NCI-H1105 treated with DMSO at 0.1 percent for 48 hours (cell line): ENCODE measurements at places on chromosomes 2 and 18.

DNA sequence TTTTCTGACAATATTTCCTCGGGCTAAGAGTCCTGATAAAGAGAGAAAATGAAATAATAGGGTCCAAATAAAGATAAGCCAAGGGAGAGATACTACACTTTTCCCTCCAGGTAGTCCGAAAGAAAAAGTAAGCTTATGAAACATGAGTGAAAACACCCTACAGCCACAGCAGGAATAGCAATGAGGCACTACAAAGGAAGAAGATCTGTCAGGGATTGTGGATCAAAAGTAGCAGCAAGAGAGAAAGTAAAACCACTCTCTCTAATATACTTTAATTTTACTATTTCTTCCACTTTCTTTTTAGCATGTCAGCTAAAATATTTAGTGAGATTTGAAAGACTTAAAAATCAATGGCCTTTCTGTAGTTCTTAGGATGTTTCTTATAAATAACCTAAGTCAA is 1601.8 kb downstream of the LRP1B start:
- DNase-seq, result no peak

DNA sequence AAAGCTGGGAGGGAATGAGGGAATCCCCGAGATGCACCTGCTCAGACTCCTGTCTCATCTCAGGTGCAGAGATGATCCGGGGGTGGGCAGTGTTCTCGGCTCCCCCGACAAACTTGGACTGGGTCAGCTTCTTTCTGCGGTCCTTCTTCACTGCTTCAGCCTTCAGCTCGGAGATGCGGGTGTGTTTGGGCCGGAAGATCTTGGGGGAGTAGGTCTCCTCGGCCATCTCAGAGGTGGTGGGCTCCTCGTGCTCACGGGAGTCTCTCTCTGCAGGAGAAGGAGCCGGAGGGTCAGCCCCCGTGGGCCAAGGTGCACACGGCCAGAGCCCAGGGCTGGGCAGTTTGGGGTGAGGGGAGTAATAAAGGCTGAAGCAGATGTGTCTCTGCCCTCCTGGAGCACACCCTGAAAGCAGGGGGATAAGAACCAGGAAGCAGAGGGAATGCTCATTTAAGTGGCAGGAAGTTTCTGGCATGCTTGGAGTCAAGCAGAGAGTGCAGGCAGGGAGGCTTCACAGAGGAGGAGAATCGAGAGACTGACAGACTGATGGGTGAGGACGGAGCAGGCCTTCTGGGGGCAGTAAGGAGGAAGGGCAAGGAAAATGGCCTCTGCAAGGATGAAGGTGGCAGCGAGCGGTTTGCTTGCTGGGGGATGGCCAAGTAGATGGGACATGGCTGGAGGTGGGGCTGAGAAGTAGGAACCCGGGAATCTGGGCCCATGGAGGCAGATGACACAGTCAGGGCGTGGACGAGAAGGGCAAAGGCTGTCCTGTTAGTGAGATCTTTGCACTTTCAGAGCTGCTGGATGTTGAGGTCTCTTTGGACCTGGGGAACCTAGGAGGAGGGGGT is 16.3 kb downstream of the IGFBP5 start:
- no peak for DNase-seq

- DNase-seq, result peak; percentile 51
Observed at GRCh38 chr2:169928463-169928864, 101.2 kb downstream of the UBR3 start.

- no peak for DNase-seq
Observed at GRCh38 chr2:41510108-41510507, 537.7 kb upstream of the PKDCC start.

DNA sequence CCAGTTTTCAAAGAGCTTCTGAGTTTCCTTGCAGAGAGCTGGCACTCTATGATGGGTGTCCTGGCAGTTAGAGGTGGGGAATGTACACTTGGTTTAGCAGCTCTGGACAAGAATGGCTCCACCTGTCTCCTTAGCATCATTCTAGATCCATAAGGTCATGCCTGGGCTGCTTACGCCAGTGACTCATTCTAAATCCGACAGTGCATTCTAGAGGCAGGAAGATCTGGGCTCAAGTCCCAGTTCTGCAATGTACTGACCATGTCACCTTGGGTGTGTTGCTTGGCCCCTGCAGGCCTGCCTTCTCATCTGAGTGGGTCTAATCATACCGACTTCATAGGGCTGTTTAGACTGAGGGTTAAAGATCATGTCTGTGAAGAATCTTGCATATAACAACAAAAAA is 46.5 kb downstream of the PTGR3 start:
- DNase-seq, result no peak

- peak; percentile 5 for DNase-seq
Observed at GRCh38 chr2:170818752-170819470, 2.2 kb downstream of the GAD1 start.

DNA sequence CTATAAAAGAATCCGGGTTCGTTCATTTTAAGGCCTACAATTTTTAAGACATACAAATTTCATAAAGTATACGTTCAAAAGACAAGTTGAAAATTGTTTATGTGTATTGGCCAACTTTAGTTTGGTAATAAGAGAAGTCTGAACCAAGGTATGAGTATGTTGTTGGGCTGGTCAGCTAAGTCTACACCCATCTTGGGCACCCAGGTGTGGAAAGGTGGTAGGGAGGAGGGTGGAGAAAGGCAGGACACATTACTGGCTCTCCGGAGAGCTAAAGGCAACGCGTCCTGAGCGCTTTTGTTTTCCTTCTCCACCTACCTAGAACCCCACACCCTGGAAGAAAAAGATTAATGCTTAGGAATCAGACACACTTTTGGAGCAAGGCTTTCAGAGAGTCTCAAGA is 899 bp upstream of the PELI1 start:
- DNase-seq, result no peak

- no peak for DNase-seq
Observed at GRCh38 chr2:226077031-226077430, 677.5 kb downstream of the NYAP2 start.

DNA sequence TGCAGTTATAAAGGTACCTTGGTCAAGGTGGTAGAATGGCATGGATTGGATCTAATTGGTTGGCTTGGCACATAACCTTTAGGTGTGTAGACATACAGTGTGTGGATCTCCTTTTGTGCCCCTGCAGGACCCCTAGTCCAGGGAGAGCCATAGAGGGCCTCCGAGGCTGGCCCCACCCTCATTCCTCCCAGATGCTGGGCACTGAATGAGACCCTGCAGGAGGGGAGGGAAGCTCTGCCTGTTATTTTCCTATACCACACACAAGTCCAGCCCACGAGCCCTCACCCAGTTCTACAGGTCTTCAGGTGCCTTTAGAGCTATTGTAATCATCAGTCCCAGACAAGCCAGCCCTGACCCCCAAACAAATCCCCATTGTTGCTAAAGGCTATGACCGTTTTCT is 58.9 kb downstream of the KCNF1 start:
- no peak for DNase-seq
